ENCODE measurements at places on chromosomes 5 and 9.

DNA sequence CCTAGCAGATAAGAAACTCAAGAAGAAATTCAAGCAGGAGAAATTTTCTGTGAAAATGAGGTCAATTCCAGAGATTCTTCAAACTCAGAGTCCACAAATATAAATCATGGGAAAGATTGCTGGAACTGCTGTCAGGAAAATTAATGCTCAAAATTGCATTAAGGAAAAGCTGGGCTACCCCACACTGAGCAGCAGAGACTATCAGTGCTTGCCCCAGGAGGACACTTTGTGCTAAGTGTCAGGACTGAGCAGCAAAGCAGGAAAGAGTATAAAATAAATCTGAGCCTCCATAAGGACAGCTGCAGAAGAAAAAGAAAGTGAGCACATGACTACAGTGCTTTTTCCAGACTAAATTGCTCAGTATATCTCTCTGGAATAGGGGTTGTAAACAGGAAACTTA is 81.6 kb downstream of the RGS7BP start:
- no peak for DNase-seq

DNA sequence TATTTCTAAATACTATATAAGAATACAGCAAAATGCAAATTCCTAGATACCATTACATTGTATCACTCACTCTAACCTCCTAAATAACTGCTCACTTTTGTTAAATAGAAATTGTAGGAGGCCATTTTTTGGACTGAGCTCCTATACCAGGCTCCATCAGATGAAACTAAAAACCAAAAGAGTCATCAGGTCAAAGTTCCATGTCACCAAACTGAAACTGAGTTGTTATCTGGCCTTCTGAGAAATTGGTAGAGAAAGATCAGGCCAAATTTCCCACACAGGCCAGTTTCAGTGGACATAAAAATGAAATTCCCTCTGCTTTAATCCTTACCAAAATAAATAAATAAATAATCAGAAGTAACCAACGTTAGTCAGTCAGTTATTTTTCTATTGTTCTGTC is 13.8 kb upstream of the SNX2 start:
- DNase-seq, result no peak

DNA sequence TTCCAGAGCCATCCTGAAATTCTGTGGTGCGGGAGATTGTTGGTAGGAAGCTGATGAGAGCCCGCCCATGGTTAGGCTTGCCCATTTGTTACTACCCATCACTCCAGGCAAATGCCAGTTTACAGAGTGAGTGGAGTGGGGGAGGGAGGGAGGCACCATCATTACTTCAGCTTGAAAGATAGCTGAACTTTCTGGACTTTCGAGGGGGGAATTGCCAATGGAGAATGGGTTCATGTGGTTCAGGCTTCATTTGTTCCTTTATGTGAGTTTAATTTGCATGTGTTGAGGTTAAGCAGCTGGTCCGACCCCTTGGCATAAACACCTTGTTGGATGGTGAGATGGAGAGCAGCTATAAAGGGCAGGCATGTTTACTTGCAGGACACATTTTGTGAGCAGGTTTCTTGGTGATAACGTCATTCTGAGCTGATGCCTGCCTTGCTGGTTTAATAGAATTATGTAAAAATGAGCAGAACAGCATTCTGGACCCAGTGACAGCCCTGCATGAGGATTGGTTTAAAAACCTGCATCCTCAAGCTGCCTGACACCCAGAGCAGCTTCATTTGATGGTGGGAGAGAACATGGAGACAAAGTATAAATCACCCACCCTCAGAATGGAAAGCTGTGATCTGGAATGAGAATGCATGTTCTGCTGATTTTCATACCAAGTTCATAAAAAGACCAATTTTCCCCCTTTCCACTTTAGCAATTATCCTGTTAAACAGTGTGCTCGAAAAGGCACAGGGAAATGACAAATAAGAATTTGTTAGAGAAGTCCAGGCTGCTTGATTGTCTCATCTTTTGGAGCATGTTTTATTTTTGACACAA is 106.3 kb downstream of the TRIO start:
- no peak for DNase-seq

- DNase-seq, result no peak
These were observed 20.4 kb upstream of the IER5L start for GRCh38 chr9:129198319-129199043.

GRCh38 chr5:10406651-10407050 is 35.0 kb upstream of the ROPN1L start:
- no peak for DNase-seq

- no peak for DNase-seq
These were observed 777.0 kb upstream of the WWC1 start for GRCh38 chr5:167514461-167514860.

GRCh38 chr5:172719211-172719610 is 51.8 kb downstream of the DUSP1 start:
- DNase-seq, result no peak

DNA sequence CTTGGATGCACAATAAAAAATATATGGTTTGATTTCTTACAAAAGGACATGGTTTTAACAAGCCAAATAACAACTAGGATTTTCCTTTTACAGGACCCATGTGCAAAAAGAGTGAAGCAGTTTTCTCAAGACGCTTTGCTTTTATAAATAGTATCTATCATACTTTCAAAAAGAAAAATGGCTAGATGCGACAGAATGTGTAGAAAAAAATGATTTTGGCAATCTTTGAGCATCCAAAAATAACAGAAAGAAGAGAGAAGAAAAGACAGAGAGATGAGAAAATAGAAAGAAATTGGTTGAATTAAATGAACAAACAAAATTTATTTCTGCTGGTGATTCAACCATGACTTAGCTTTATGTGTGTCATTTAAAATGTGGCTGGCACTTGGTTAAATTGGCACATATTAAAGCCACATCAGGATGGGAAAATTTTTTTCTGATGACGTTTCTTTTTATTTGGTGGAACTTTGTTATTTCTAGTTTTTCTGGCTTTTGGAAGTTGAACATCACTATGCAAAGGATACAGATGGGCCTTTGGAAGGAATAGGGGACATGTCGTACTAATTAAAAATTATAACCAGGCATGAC is 35.6 kb upstream of the NREP start:
- no peak for DNase-seq

DNA sequence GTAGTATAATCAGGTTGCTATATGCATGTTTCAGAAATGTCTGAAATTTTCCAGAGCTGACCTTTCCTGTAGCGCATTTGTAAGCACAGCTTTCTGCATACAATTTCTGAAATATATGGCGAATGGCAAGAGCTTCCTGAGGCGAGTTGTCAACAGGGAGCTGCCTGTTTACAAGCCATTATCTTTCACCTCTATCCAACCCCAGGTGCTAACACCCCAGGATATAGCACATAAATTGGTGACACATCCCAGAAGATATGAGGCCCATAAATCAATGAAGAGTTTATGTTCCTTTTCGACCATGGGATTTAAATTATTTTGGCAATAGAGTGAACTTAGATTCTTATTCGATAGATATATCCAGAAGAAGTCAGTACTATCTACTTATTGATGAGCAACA is 379.8 kb downstream of the KDM4C start:
- DNase-seq, result no peak

- no peak for DNase-seq
These were observed 113.0 kb downstream of the GIN1 start for GRCh38 chr5:103006921-103007320.

DNA sequence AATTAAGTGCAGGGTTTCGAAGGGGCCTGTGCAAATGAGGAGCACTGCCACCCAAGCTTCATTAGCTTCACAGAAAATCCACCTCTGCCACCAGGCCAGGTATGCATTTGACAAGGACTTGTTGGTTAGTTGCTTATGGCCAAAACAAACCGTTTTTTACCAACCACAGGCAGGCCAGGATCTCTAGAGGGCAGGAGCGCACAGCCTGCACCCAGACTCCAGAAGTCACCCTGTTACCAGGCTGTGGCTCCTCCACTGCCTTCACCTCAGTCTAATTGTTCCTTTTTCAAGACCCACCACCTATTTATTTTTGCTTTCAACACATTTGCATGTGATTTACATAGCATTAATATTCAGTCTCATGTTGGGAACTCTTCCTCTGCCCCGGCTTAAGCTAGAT is 78.3 kb upstream of the HSPA9 start:
- no peak for DNase-seq

GRCh38 chr9:4139196-4139595 is 160.7 kb downstream of the GLIS3 start:
- no peak for DNase-seq

DNA sequence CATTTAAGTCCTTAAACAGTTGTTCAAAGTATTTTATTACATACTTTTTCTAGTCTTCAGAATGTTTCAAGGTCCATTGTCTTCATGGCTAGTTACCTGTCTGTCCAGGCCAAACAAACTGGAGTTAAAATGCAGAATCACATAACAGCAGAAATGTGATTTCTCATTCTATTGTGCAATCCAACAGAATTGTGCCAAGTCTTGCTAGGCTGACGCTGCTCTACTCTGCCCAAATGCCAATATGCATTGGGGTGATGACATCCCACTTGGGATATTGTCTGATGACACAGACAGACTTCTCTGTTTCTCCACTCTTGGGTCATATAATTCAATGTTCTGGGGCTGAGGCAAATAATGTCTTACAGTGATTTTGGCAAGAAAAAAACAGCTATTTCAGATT is 5.2 kb upstream of the SLC22A5 start:
- no peak for DNase-seq

DNA sequence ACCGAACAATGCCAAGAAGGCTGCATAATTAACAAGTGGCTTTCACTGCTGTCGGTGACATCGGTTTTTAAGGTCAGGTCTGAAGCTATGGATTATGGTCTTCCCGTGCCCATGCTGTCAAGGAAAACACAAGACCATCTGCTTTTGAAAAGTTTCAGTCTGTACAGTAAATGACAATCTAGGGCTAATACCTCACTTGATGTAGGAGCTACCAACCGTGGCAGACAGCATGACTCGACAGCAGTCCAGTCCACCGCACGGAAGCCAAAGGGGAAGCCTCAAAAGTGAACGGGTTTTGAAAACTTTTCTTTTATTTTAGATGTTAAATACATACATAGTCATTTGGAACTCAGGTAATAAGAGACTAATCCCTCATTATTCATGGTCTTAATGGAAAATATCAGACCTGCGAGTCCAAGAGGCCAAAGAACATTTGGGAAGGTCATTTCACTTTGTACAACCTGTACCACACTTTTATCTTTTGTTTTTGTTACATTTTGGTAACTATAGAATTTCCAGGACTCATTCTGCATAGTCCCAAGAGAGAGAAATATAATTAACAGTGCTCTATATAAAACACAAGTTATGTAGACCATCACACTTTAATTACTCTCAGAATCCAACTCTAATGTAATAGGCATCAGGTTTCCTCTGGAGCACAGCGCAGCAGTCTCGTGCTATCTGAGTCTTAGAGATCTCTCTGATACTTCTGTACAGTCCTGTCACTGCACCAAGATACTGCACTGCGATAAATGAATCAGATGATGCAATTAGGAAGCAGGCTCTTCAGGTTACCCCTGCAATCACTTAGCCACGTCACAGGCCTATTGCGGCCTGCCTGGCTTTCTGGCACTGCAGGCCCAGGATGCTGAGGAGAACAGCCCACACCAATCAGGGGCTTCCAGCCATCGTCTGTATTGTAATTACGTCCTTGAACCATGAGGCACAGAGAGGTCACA is 184.9 kb downstream of the FANCC start:
- no peak for DNase-seq

- DNase-seq, result no peak
These were observed 652.2 kb upstream of the RGMB start for GRCh38 chr5:98121036-98121936.

DNA sequence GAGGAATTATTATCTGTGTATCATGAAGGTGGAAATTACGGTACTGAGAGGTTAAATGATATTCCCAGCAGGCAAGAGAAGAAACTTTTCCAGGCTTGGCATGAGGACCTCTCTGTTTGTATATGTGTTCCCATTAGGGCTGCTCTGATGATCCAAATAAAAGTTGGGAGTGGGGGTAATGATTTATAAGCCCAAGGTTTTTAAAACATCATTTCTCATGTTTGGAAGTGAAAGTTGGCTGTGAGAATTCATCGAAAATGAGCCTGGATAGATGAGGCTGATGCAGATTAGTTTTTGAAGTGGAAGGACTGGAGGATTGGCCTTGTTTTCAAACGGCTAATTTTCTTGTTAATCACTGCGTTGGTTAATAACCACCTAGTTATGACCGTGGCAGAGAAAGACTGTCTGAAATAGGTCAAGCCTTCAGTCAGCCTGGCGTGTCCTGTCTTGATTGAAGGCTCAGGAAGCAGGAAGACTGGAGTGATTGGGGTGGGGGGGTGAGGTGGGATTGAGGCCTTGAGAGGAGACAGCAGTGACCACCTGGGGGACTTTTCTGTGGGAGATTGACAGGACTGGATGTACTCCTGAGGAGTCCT is 391.0 kb upstream of the WWC1 start:
- DNase-seq, result no peak

DNA sequence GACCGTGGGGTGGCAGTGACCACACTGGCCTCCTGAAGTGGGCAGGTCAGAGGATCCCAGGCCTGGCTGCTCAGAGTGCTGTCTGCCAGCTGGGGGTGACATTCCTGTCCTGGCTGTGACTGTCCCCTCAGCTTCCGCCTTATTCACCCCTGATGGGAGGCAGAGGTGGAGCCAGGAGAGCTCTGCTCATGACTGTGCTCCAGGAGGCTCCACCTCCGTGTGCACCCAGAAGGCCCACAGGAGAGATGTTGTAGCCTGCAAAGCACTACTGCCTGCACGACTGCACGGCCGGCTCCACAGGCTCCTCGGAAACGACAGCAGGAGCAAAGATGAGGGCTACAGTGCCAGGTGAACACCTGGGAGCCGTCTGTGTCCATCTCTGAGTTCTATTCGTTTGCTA is 60.9 kb downstream of the ROPN1L start:
- no peak for DNase-seq

- DNase-seq, result no peak
These were observed 752.1 kb downstream of the DTWD2 start for GRCh38 chr5:118236108-118236849.

DNA sequence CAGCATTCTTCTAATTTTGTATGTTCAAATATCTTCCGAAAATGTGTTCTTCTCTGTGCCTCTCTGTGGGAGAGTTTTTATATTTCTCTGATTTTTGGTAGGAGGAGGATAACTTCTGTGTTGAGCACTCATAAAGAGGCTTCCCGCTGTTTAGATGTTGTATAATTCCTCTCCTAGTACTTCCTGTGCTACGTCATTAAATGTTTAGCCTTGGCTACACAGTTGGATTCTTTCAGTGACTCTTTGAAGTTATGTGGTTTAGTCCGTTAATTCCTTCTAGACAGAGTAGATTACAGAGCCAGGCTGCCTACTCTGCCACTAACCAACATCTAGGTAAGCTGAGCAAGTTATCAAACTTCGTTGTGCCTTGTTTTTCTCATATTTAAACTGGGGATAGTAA is 302.6 kb downstream of the OSTF1 start:
- no peak for DNase-seq

Measured in activated naive CD4-positive, alpha-beta T cell (primary cell).